ENCODE measurements at places on chromosomes 6 and 20.

DNA sequence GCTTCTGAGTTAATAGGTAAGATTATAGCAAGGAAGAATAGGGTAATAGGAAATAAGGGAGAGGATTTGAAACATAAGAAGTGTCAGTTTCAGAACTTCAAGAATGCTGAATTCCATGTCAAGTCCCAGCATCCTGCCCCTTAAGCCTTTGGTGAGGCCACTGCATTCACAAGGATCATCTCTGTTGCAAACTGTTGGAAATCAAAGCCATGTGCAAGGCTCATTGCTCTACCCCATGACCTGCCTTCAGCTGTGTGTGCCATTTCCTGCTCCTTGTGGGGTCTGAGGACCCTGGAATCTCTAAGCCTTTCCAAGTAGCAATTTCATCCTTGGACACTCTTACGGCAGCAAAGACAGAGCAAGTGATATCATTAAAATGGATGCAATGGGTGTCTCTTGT, 203.0 kb downstream of the CDC5L start:
- DNase-seq, result no peak

- DNase-seq, result no peak
These were observed 44.9 kb downstream of the CPXM1 start for GRCh38 chr20:2755451-2756055.

DNA sequence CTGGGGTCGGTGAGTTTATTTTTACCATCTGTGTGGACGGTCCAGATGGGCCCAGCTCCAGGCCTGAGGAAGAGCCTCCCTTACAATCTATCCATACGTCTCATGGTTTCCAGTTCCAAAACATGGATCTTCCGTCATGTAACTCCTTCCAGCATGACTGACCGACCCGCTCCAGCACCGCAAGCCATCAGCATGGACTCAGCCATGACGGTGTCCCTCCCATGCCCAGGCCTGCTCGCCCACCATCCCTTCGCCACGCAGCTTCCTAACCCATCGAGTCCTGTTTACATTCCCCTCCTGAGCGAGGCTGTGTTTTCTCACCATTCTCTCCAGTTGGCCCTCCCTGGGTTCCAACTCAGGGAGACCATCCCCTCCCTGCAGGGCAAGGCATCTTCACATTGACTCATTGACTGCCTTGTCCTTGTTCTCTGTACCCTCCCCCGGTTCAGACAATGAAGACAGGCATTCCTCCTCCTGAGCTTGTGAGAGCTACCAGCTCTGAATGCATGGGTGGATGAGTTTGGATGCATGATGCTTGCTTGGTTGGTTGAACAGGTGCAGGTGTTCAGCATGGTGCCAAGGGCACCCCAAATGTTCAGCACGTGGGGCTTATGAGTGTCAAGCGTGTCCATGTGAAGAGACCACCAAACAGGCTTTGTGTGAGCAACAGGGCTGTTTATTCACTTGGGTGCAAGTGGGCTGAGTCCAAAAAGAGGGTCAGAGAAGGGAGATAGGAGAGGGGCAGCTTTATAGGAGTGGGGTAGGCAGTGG, 235.8 kb downstream of the SMOC2 start:
- DNase-seq, result no peak

- DNase-seq, result no peak
These were observed 13.5 kb upstream of the SERPINB6 start for GRCh38 chr6:2984738-2985406.

DNA sequence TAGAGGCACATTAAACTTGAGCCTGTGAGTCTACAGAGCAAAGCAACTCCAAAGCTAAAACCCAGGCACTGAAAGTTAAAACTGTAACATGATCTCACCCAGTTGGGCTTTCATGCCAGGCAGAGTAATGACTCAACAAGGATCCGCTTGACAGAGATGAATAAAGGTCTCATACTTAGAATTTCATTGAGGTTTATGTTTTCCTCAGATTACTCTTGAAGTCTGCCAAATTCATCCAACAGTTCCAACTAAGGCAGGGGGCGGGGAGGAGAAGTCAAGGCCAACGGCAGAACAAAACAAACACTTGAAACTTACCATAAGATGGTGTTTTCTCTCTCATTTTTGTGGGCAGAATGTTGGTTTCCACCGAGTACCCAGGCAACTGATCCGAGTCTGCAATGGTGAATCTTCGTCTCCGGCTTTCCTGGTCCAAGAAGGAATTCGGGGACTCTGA, 54.0 kb upstream of the IPCEF1 start:
- DNase-seq, result no peak

GRCh38 chr6:109322825-109323224, 59.4 kb downstream of the CD164 start:
- no peak for DNase-seq

- DNase-seq, result no peak
These were observed 28.5 kb upstream of the ELOVL5 start for GRCh38 chr6:53377289-53377688.

- DNase-seq, result no peak
These were observed 13.4 kb downstream of the ZNF318 start for GRCh38 chr6:43355862-43356590.

Measured in activated T-cell treated with anti-CD3 and anti-CD28 coated beads for 24 hours (primary cell).